A375 (cell line): ENCODE measurements at places on chromosomes 5 and 9. TPM values are rescaled to one million over a fixed set of nuclear protein-coding genes. Genes with fewer than 3 reads are reported as not detected.

The DAB2IP gene
- total RNA-seq: 9.4 and 9.5 TPM in 2 replicates

The C5orf52 gene
- not detected in 2 replicates for total RNA-seq

The CTNNAL1 gene
- 72.3 and 74.8 TPM in 2 replicates for total RNA-seq

The FLT4 gene
- 0.03 and 3.7 TPM in 2 replicates for total RNA-seq

The TMEM252 gene
- total RNA-seq: not detected in 2 replicates

The PCDHB16 gene
- total RNA-seq: 7.7 and 7.9 TPM in 2 replicates

The PFN3 gene
- total RNA-seq: not detected in 2 replicates

The MUSK gene
- not detected in 2 replicates for total RNA-seq

The KLHL9 gene
- 18.4 and 20.8 TPM in 2 replicates for total RNA-seq
